ENCODE measurements at places on chromosomes 4 and X.
A peak's percentile ranks its signal among the peaks of the same experiment; 100 is the strongest.

- DNase-seq = no peak
Observed at GRCh38 chr4:57504797-57505530, 394.8 kb upstream of the IGFBP7 start.

GRCh38 chr4:86536151-86536550 lies 58.0 kb upstream of the PTPN13 start:
- no peak for DNase-seq

DNA sequence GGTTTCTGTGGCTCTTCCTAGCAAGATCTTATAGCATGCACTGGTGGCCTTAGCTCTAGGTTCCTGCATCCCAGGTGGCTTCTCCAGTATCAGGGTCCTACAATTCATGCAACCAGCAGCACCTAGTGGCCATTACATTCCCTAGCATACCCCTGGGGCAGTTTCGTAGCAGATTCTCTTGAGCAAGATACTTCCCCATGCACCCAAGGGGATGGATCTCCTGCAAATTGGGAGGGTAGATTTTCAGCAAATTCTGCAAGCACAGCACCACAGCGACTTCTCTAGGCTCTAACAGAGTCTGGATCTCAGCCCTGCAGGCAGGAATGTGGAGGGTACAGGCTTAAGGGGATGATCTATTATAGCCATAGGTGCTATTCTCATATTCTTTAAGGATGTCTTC lies 13.1 kb upstream of the SLC9B1 start:
- DNase-seq = no peak

- peak; percentile 38 for DNase-seq
Observed at GRCh38 chrX:129759576-129760061, 20.1 kb upstream of the SASH3 start.

GRCh38 chr4:108036213-108036612 lies 46.5 kb downstream of the HADH start:
- peak; percentile 62 for DNase-seq

- DNase-seq = no peak
Observed at GRCh38 chrX:27575565-27575964, 14.6 kb upstream of the DCAF8L2 start.

DNA sequence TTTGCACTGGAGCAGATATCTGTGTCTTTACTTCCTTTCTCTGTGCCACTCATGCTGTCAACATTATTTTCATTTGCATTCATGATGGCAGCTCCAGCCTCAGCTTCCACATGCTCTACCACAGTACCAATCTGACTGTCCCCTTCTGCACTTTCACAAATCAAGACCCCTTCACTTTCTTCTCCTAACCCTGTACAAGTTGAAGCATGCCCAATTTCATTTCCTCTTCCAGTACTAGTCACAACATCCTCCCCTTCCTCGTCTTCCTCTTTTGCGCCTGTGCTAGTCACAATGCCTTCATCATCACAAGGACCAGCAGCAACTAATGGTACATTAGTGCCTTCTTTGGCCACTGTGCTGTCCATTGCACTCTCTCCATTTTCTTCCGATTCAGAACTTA lies 26.5 kb downstream of the BOD1L1 start:
- no peak for DNase-seq

DNA sequence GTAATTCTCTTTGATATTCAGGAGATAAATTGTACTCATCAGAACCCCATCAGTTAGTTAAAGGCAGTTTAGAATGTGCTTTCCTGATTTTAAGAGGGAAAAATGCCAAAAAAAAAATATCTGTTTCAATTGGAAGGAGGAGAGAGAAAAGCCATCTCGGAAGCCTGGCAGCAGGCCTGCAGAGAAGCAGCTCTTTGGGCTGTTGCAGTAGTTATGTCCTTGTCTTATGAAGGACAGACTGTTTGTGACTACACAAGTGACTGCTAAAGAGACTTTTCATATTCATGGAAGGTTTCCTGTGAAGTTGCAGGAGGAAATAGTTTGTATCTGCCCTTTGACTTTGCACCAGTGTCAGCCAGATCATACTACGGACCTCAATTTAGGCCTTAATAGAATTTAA lies 88.8 kb downstream of the DCLK2 start:
- DNase-seq = no peak

GRCh38 chrX:44317181-44317580 lies 26.3 kb downstream of the EFHC2 start:
- no peak for DNase-seq

GRCh38 chrX:38561126-38561868 lies at the start of gene TSPAN7:
TSS of gene TSPAN7 (plus strand) at chrX:38561542. CDS start at chrX:38561547, 5 bp downstream.
- DNase-seq = peak; percentile 80

GRCh38 chr4:1515156-1515555 lies 108.9 kb upstream of the NKX1-1 start:
- no peak for DNase-seq

GRCh38 chr4:33493231-33493630 lies 2751.1 kb downstream of the ARAP2 start:
- DNase-seq = no peak

DNA sequence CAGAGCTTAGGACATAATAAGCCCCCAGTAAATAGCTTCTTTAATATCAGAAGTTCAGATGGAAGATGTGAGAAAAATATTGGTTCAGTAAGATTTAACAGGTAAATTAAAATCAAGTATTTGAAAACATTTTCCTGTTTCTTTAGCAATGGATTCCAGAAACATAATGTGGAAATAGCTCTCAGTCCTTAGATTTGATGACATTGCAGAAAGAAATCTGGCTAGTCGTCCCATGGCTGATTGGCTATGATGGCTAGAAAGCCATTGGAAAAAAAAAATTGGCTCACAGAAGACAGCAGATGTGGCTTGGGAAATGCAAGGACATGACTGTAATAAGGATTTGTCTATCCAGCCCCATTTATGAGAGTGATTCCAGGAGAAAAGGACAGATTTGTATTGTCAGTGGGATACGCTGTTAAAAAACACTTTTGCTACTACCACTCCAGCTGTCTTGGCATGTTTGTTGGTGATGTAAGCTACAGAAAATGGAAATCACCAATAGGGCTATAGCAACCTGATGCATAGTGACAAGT lies 78.3 kb downstream of the AR start:
- DNase-seq = no peak
